ENCODE measurements at places on chromosomes 2 and 18.

GRCh38 chr2:68189991-68190784 is 32.5 kb downstream of the PNO1 start:
- DNase-seq = no peak

DNA sequence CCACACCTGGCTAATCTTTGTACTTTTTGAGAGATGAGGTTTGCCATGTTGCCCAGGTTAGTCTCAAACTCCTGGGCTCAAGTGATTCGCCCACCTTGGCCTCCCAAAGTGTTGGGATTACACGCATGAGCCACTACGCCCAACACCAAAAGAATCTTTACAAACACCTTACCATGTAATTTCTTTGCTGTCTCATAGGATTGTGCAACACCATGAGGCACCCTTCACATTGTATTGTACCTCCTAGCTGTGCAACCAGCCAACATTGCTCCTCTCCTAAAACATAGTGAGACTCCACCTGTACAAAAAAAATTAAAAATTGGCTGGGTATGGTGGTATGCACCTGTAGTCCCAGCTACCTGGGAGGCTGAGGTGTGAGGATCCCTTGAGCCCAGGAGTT is 3.1 kb upstream of the MFSD6 start:
- no peak for DNase-seq

DNA sequence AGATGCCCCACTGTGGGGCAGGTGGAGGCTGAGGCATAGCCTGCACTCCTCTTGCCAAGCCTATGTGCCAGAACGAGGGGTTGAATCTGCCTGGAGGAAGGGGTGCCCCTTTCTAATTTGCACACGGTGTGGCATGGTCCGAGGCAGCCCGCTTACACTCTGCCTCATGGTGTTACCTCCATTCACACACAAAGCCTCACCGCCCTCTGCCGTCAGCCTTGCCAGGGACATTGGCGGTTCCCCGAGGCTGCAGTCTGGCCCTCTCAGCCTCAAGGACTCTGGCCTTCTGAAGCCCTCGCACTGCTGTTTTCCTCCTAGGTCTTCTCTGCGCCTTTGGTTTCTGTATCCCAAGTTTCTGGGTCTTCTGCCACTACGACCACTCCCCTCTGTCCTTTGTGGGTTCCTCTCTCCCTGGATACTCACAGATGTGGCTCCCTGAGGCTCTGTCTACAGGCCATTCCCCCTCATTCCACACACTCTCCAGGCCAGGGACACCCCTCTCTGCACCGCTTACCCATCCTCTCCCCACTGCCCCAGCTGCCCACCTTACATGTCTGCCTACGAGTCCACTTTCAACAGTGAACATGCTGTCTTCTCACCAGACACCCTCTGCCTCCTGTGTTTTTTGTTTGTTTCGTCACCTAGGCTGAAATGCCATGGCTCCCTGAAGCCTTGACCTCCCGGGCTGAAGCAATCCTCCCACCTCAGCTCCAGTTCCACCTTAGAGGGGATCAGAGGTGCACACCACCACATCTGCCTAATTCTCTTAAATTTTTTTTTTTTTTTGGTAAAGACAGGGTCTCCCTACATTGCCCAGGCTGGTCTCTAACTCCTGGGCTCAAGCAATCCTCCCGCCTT is 7.9 kb upstream of the ASPRV1 start:
- DNase-seq = no peak

- DNase-seq = no peak
Observed at GRCh38 chr2:210577263-210578071, 21.1 kb downstream of the CPS1 start.
